ENCODE measurements at places on chromosomes 3 and 15.

- no peak for DNase-seq
Measured at GRCh38 chr3:188720636-188721035, 451.1 kb upstream of the TPRG1 start.

GRCh38 chr3:132626955-132627354 lies 29.9 kb downstream of the ACKR4 start:
- no peak for DNase-seq

DNA sequence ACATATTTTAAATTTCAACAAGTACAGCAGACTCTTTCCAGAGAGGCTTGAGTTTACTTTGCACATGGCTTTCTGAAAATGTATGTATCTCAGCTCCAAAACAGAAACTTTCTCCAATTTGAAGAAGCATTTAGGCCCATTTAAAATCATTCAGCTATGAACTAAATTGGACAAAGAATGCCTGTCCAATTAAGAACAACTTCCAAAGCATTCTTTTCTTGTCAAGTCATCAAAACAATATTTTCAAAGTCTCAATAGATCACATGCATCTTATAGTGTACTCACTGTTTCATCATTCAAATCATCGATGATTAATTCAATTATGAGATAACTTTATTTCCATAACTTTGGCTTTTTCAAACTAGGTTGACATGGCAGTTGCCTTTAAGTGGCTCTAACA lies 95.2 kb downstream of the KBTBD8 start:
- DNase-seq, result no peak

- no peak for DNase-seq
Measured at GRCh38 chr15:73249499-73249898, 119.3 kb downstream of the HCN4 start.

DNA sequence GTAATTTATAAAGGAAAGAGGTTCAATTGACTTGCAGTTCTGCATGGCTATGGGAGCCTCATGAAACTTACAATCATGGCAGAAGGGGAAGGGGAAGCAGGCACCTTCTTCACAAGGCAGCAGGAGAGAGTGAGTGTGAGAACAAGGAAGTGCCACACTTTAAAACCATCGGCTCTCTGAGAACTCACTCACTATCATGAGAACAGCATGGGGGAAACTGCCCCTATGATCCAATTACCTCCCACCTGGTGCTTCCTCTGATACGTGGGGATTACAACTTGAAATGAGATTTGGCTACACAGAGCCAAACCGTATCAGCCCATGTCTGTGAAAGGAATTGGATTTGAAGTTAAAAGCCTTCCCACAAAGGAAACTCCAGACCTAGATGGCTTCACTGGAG lies 39.1 kb downstream of the TKT start:
- no peak for DNase-seq

- peak; percentile 38 for DNase-seq
Measured at GRCh38 chr15:78035321-78035751, 42.2 kb downstream of the TBC1D2B start.

DNA sequence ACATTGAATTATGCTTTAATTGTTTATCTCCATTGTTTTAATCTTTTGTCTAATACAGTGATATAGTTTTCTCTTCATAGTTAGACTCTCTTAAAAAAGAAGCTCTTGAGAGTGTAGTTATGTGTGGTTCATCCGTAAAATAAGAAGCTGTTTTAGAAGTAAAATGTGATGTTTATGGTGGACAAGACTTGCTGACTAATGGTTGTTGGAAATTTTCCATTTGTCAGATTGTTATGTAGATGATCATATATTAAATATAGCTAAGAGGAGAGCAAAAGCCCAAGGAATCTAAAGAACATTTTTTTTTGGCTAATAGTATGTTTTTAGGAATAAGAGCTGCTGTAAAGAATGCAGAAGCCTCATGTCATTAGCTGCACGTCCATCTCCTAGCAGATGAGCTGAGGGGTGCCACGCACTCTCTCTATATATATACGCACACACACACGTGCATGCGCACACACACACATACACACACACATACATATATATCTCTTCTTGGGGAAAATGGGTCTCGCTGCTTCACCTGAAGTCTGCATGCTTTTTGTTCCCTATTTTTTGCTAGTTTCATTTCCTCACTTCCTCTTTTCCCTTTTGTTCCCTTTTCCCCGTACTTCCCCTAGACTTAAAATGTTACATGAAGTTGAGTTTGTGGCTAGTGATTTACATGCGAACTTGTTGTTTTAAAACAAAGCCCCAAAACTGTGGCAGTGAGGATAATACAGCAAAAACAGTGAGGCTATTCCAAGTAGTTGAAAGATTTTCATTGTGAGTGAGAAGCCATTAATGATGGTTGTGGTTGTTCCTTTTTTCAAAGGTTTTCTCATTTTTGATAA lies 107.8 kb downstream of the MBNL1 start:
- no peak for DNase-seq

Measured in CD4-positive, alpha-beta T cell treated with Interleukin-6 at 100 ng/mL for 8 hours (primary cell).